Heart left ventricle (tissue), 16 donors: ENCODE measurements at places on chromosomes 4 and X. TPM values are rescaled to one million over a fixed set of nuclear protein-coding genes. Genes with fewer than 3 reads are reported as not detected.

AFF1 gene
- total RNA-seq, result 96.5 TPM

MAP7D2 gene
- 0.55 TPM for total RNA-seq

FRG2 gene
- total RNA-seq, result not detected

MAMLD1 gene
- 2.9 TPM for total RNA-seq

NAP1L5 gene
- 4.3 TPM for total RNA-seq

ZXDB gene
- 6.3 TPM for total RNA-seq

SYTL5 gene
- total RNA-seq, result 0.16 TPM

UGT2B17 gene
- total RNA-seq, result not detected

OPHN1 gene
- total RNA-seq, result 3.8 TPM

CT45A2 gene
- total RNA-seq, result not detected

PPP1R2C gene
- not detected for total RNA-seq

NDNF gene
- 9.2 TPM for total RNA-seq

HOPX gene
- 11.3 TPM for total RNA-seq

ATOH1 gene
- total RNA-seq, result not detected

FAM149A gene
- total RNA-seq, result 12.8 TPM

HEPH gene
- total RNA-seq, result 25.6 TPM

TRPC3 gene
- not detected for total RNA-seq

F8A2 gene
- not detected for total RNA-seq
